ENCODE measurements at places on chromosomes 1 and 21.

GRCh38 chr1:63945943-63946342 lies 172.1 kb downstream of the ROR1 start:
- DNase-seq: no peak

GRCh38 chr1:44114098-44114497 lies 4.5 kb upstream of the KLF17 start:
- no peak for DNase-seq

- DNase-seq: no peak
Measured at GRCh38 chr1:35561972-35562680, 4.5 kb downstream of the NCDN start.

DNA sequence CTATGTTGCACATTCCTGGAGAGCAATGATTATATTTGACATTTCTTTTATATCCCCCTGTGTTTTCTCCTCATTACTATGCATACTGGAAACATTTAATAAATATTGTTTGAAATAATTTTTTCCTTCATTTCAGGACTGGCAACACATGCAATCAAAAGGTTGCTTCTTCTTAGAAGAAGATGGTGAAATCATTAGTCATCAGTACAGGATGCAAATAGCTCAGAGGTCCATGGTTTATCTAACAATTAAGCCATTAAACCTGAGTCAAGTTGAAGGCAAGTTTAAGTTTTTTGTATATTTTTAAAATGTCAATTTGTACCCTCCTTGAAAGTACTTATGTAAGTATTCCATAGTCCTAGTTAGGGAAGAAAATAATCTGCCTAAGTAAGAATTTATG lies 22.5 kb downstream of the EFCAB7 start:
- DNase-seq: peak; percentile 64

DNA sequence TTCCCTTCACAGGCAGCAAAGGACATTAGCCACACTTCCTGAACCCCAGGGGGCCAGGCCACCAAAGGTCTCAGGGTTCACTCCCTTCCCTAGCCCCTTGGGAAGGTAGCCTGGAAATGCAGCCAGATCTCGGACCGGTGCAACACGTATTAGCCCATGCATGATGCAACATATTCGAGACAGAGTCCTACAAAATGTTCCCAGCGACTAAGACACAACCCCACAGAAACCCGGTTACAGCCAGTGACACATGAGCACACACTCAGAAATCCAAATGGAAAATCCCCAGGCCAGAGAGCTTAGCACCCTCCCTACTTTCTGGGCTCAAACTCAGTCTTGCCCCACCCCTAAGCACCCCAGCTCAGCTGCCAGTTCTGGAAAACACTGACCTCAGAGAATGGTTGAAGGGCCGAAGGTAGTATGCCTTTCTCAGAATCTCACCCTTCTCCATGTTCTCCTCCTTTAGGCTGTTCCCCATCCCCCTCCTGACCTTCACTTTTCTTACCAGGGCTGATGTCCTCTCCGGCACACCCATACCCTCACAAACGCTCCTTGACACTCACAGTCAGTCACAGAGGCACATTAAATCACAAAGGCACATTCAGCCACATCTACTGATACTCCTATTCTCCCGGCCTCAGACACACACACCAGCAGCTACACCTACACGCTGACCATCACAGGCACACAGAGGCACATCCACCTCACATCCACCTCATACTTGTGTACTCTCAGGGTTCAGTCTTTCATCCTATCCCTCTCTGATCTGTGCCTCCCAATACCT lies at the start of gene TSPAN1:
TSPAN1 (plus strand) TSS at position 640 of the 784 bp plus-strand sequence. CDS start 6,021 bp downstream, outside the sequence.
- DNase-seq: peak; percentile 86

- no peak for DNase-seq
Measured at GRCh38 chr1:28340221-28340974, 11.6 kb downstream of the MED18 start.

- DNase-seq: no peak
Measured at GRCh38 chr1:179108644-179109043, 26.8 kb downstream of the TOR3A start.

GRCh38 chr1:61570191-61570590 lies 154.8 kb downstream of the TM2D1 start:
- DNase-seq: peak; percentile 8

All from GM23248 (cell line).